ENCODE measurements at places on chromosomes 6 and 20. TPM values are rescaled to one million over a fixed set of nuclear protein-coding genes. Genes with fewer than 3 reads are reported as not detected.

GRCh38 chr6:41975276-41975675 lies 33.7 kb upstream of the CCND3 start:
- DNase-seq = no peak
- H3K27me3 ChIP-seq = no peaks in the 10 kb centered on the region
- no peaks in the 10 kb centered on the region for H3K4me1 ChIP-seq
- H3K27ac ChIP-seq = no peak overlapping the region

DNA sequence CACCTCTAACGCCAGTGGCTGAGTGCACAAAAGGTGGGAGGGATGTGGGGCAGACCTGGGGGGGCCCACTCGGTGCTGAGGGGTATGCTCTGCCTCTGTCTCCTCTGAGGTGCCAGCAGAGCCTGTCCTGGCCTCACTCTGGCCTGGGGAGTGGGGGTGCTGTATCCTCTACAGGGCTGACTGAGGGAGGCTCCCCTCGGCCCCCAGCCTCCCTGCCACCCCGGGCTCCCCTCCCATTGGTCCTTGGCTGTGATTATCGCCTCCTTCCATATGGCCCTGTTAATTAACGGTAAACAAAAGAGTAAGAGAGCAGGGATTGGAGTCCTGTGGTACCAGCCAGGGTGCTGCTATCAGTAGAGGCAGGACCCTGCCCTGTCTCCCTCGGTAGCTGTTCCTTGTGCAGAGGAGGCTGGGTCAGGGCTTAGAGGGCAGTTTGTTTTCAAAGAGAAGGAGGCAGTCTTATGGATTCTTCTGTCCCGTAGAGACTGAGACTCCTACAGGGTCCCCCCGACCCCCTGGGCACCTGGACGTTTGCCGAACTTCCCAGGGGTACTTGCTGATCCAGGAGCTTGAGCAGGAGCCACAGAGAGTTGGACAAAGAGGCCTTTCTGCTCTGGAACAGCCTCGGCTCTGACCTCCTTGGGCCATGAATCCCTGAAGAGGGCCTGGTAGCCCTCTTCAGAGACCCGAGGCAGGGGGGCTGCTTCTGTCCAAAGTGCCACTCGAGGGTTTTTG lies 1.8 kb downstream of the MYT1 start:
- H3K4me1 ChIP-seq = no peaks in the 10 kb centered on the region
- no peak overlapping the region for H3K4me3 ChIP-seq
- no peaks in the 10 kb centered on the region for H3K36me3 ChIP-seq
- H3K27me3 ChIP-seq = no peaks in the 10 kb centered on the region
- no peak overlapping the region for H3K27ac ChIP-seq

- no peak for DNase-seq
- no peak overlapping the region for H3K4me3 ChIP-seq
- no peaks in the 10 kb centered on the region for H3K36me3 ChIP-seq
- no peaks in the 10 kb centered on the region for H3K27me3 ChIP-seq
Measured at GRCh38 chr20:16555754-16556153, 17.5 kb downstream of the KIF16B start.

GRCh38 chr6:152316024-152316423 lies 321.1 kb downstream of the SYNE1 start:
- peak overlapping the region; percentile 69 for H3K27ac ChIP-seq
- peaks cover 67% of the 10 kb centered on the region for H3K36me3 ChIP-seq
- H3K27me3 ChIP-seq = no peaks in the 10 kb centered on the region
- peak; percentile 72 for DNase-seq

GRCh38 chr20:56762401-56762800 lies 133.3 kb downstream of the TFAP2C start:
- no peak overlapping the region for H3K27ac ChIP-seq
- H3K4me3 ChIP-seq = no peak overlapping the region
- no peak for DNase-seq
- H3K36me3 ChIP-seq = no peaks in the 10 kb centered on the region

- no peaks in the 10 kb centered on the region for H3K27me3 ChIP-seq
- no peaks in the 10 kb centered on the region for H3K36me3 ChIP-seq
Measured at GRCh38 chr20:8583012-8583565, 451.0 kb downstream of the PLCB1 start.

Gene CALHM6
- 3.1 TPM for total RNA-seq

DNA sequence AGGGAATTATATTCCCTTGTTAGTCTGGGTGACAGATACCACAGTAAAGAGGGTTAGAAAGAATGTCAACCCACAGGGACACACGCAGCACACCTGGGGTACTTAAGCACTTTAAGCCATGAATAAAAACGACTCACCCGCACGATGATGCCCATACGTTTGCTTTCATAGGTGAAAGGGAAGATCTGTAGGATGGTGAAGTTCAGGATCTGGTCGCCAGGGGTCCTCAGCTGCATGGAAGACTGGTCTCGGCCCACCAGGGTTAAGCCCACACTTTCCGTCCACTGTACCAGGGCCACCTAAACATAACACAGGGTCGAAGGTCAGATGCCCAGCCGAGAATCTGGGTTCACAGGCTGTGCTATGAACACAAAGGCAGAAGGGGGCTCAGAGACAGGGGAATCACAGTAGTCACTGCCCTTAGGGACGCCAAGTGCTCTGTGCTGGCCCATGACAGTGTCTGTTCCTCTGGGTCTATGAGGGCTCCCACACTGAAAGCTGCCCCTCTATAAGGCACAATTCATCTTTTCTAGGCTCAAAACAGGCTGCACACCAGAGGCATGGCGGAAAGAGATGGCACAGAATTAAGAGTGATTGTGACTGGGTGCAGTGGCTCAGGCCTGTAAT lies 96.8 kb upstream of the NFATC2 start:
- H3K4me1 ChIP-seq = no peaks in the 10 kb centered on the region
- no peak overlapping the region for H3K4me3 ChIP-seq
- DNase-seq = peak; percentile 78
- no peaks in the 10 kb centered on the region for H3K27me3 ChIP-seq
- H3K36me3 ChIP-seq = no peaks in the 10 kb centered on the region
- H3K27ac ChIP-seq = no peak overlapping the region

- H3K36me3 ChIP-seq = no peaks in the 10 kb centered on the region
- H3K4me1 ChIP-seq = peaks cover 4% of the 10 kb centered on the region
- H3K27ac ChIP-seq = no peak overlapping the region
- peak; percentile 64 for DNase-seq
Measured at GRCh38 chr6:87756858-87757257, 54.8 kb upstream of the AKIRIN2 start.

Gene TPD52L1
- total RNA-seq = 29.4 TPM

GRCh38 chr6:164991573-164991972 lies 317.8 kb downstream of the C6orf118 start:
- H3K27me3 ChIP-seq = no peaks in the 10 kb centered on the region
- H3K4me1 ChIP-seq = no peaks in the 10 kb centered on the region
- no peak for DNase-seq
- H3K27ac ChIP-seq = no peak overlapping the region

Gene GLP1R
- 1.9 TPM for total RNA-seq
